ENCODE measurements at places on chromosomes 12 and 14. TPM values are rescaled to one million over a fixed set of nuclear protein-coding genes. Genes with fewer than 3 reads are reported as not detected.

DNA sequence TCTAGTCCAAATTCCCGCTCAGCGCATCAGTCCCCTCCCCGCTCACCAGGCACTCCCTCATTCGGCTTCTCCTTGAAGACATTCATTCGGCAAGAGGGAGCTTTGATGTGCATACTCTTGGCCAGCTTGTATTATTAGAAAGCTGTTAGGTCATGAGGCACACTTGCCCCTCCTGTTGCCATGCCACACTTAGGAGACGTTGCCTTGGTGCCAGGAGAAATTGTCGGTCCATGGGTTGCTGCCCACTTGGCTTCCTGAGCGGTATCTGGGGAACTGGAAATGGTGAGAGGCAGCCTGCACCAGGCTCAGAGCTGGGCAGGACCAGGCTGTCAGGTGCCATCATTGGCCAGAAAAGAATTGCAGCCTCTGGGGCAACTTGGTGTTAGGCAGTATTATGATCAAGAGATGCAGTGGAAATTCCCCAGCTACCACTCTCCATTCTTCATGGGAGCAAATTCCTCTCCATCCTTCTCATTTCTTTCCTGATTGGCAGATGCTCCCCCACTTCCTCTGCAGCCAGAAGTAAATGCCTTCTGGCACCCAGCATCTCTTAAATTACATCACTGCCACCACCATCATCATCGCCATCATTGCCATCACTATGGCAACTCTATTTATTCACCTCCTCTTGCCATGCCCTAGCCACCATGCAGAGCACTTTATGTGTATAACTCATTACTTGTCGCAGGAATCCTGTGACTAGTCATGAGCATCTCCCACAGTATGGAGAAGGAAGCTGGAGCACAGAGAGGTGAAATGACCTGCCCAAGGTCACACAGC lies 12.4 kb downstream of the CABP1 start:
- no peak for DNase-seq

- DNase-seq = peak; percentile 45
These were observed 379.8 kb downstream of the VRK1 start for GRCh38 chr14:97177016-97177415.

- no peak for DNase-seq
These were observed 51.1 kb downstream of the TMEM260 start for GRCh38 chr14:56630707-56631106.

GRCh38 chr12:108595711-108596647 lies 1.9 kb downstream of the TMEM119 start:
- DNase-seq = no peak

DNA sequence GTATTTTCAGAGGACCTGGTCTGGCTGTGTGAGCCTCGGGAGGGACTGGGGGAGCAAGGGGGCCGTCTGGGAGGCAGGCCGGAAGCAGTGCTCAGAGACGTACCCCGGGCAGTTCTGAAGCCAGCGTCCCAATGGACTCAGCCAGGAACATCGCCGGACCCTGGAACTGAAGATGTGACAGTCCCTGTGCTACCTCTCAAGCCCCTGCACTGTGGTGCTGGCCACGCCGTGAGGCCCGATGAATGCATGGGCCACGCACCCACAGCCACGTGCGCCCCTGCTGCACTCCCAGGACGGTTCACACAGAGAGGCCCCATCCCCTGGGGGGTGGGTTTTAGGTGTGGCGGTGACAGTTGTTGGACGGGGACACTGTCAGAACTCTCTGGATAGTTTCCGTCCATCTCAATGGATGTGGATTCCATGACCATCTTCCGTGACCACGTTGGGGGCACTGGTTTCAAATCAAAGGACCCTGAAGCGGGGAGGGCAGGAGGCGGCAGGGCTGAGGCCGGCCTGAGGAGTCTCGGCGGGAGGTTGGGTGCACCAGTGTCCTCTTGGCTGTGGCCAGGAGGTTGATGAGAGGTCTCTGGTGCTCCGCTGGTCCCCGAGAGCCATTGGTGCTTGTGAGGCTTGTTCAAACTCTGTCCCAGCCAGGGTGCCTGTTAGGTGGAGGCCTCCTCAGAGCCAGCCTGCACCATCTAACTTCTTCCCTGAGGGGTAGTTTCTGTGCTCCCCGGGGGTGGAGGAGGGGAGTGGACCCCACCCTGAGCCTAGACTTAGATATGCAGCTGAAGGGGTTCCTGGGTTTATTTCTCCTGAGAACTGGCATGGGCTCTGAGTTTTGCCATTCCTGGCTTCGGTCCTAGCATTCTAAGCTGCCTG lies 36.3 kb upstream of the TSPAN9 start:
- no peak for DNase-seq

Gene GLI1
- total RNA-seq = 0.30 TPM

Gene ZNF891
- 1.6 TPM for total RNA-seq

Gene IRAK4
- 44.3 TPM for total RNA-seq

DNA sequence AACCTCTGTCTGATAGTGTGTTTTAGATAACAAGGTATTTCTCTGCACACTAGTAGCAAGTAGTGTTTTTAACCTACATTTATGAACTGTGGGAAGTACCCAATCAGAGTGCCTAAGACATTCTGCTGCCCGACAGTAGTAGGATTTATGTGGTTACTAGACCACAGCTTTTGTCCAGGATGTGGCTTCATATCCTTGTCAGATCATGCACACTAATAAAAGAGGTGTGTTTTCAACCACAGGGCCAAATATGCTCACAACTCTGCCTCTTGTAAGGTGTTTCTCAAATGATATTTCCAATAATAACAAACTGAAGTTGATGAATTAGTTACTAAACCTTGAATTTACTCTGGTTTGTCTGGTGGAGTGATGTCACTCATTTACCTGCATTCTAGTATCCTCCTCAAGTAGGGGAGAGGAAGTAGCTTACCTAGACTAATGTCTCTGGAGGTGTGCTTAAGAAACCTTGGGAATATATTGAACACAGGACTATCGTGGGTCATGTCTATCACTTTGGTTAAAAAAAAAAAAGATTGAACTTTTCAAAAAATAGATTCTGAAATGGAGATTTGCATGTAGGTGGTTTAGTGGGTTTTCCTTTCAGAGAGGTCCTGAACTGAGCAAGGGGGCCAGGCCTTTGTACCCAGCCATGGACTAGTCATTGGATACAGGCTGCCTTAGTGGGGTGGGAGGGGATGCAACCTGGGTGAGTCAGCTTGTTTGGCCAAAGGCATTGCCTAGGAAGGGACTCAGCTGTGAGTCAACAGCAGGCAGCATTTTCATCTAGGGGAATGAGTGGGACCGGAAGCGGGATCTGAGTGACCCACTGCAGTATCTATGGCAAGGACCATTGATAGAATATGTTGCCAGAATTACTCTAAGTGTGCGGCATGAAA lies 14.1 kb downstream of the FBXW8 start:
- peak; percentile 77 for DNase-seq

- no peak for DNase-seq
These were observed 87.5 kb upstream of the PDZRN4 start for GRCh38 chr12:41100572-41100971.

- no peak for DNase-seq
These were observed 77.0 kb downstream of the ADGRD1 start for GRCh38 chr12:131030472-131031328.

Gene SOAT2
- total RNA-seq = 1.4 TPM

- DNase-seq = no peak
These were observed 31.8 kb downstream of the SLC16A7 start for GRCh38 chr12:59627582-59627981.

DNA sequence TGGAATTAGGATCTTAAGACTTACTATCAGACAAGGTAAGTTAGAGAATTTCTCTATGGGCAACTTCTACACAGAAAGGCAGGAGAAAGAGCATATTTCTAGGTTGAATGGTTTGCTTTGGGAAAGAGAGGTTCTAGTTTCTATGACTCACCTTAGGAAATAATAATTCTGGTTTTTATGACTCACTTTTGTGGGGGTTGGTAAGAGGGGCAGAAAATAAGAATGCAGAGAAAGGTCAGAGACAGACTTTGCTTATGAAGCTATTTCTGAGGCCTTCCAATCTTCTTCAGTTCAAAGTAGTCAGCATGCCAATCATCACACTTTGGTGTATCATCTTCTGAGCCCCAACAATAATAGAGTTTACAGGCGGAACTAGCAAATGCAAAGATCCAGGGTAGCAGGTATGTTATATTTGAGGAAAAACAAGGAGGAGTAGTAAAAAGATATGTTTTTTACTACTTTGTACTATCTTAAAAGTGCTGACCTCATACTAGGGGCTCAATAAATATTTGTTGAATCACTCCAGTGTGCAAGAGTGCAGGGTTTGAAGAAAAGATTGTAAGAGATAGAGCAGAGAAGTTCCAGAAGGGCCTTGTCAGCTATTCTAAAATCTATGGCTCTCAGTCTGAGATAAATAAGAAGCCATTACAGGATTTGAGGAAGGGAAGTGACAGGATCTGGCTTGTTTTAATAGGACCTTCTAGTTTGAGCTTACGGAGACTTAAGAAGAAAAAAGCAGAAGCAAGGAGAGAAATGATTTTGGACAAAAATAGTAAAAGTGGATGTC lies 56.7 kb upstream of the LRFN5 start:
- no peak for DNase-seq

DNA sequence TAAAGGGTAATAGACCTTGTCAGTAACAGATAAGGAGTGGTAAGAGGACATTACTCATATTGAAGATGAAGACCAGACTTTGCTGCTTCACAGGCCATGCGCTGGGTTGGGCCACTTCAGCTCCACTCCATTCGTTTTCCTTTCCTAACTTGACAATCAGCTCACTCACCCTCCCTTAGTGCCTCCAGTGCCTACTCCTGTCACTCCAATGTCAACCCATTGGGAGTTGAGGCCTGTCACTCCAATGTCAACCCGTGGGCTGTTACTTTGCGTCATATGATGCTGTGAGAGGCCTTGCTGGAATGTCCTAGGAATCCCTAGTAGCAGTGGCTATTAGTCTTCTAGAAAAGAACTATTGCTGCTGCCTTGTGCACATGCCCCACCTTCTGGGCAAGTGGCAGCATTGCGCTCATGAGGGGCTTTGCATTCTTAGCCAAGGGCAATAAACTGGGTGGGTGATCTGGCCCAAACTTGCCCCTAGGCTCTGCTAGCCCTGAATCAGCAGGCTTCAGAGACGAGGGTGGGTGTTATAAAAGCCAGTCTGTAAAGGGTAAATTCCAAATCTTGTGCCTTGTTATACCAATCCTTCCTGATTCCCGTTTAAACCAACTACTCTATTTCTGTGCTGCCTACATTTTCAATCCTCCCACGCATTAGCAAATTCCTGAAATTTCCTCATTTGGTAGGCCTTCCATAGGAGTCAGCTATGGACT lies 36.1 kb downstream of the BAZ2A start:
- DNase-seq = peak; percentile 64

Gene TUBA1B
- total RNA-seq = 1,691 TPM

DNA sequence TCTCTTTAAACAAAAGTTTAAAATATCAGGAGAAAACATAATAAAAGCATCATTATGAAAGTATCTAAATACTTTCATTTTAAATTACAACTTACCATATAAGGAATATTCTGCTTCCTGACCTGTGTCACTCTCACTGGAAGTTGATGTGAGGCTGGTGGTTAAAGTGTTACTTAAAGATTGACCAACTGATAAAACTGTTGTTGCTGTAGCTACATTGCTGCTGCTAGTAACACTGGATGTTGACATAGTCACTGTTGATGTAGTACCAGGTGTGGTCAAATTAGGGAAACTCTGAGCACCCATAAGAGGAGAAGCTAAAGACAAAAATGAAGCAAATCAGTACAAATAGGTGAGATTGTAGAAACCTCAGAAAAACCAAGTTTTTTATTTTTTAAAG lies 79.9 kb downstream of the HECTD1 start:
- DNase-seq = peak; percentile 41

Gene PLD4
- not detected for total RNA-seq

DNA sequence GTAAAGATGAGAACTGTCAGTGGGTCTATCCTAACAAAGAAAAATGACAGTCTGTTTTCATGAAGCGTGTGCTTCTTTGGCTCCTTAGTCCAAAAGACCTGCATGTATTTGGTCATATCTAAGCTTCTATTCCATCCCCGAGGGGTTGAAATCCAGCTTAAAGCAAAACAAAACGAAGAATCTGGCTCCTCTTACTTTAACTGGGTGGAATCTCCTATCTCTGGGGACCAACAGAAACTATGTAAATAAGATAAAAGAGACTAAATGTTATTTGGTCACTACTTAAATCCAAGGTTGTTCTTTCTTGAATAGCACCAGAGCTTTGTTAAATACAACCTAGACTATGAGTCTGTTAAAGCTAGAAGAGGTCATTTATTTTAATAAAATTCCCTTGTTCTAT lies 9.4 kb downstream of the IGF1 start:
- no peak for DNase-seq

- peak; percentile 85 for DNase-seq
These were observed 174.1 kb downstream of the CRADD start for GRCh38 chr12:93851257-93851671.

DNA sequence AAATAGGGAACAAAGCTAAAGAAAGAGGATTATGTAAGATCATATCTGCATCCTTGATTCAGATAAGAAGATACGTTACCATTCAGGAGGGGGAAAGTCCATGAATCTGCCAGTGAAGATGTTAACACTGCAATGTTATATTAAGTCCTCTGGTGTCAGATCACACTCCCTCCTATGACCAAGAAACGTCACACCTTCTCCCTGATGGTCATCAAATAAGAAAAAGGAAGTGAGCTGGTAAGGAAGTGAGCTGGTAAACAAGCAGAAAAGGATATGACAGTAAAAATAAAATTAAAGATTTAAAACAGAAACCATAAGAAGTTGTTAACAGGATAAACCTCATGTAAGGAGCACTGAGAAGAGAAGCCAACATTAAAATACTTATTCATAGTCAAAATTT lies 340.2 kb downstream of the SEC23A start:
- no peak for DNase-seq

DNA sequence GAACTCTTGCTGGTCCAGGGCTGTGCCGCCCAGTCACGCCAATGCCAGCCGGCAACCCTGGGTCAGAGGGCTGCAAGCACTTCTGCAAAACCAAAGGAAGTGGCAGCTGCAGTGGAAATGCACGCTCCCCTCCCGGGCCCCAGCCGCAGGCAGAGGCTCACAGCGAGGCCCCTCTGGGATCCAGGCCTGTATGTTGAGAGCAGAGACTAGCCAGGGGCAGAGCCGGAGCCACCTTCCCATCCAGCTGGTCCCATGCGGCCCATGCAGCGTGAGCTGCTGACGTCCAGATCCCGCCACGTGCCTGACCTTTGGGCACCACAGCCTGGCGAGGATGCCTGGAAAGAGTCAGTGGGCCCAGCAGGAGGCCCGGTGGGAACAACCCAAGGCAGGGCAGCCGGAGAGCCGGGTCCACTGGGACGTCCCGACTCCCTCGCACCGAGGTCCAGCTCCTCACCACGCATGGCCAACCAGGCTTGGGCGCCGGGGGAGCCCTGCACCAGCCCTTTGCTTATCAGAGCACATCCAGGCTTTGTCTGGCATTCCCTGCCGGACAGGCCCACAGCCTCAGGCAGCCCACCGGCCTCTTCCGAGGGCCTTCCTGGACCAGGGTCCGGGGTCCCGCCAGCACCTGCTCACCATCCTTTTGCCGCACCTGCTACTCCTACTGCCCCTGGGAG lies 4.3 kb downstream of the GPR132 start:
- peak; percentile 67 for DNase-seq

DNA sequence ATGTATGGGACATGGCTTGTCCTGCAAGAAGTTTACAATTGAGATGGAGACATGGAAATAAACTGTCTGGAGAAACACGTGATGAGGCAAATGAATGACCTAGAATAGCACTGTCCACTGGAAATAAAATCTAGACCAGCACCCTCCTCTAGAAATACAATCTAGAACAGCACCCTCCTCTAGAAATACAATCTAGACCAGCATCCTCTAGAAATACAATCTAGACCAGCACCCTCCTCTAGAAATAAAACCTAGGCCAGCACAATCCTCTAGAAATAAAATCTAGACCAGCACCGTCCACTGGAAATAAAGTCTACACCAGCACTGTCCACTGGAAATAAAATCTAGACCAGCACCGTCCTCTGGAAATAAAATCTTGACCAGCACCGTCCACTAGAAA lies 69.2 kb upstream of the RFLNA start:
- no peak for DNase-seq

Gene HNF1A
- total RNA-seq = not detected

Data from activated CD4-positive, alpha-beta memory T cell treated with anti-CD3 and anti-CD28 coated beads, Interleukin-2, amount 10 ng/mL, durations not matched to agents 7 days and 5 days (primary cell).